Left ventricle myocardium inferior (tissue), 1 donor: ENCODE measurements at places on chromosomes 12 and 14.

GRCh38 chr12:90262251-90262650 is 553.6 kb upstream of the ATP2B1 start:
- no peak overlapping the region for H3K4me3 ChIP-seq
- no peak overlapping the region for H3K27ac ChIP-seq
- H3K36me3 ChIP-seq, result no peaks in the 10 kb centered on the region
- DNase-seq, result no peak
- no peaks in the 10 kb centered on the region for H3K27me3 ChIP-seq

DNA sequence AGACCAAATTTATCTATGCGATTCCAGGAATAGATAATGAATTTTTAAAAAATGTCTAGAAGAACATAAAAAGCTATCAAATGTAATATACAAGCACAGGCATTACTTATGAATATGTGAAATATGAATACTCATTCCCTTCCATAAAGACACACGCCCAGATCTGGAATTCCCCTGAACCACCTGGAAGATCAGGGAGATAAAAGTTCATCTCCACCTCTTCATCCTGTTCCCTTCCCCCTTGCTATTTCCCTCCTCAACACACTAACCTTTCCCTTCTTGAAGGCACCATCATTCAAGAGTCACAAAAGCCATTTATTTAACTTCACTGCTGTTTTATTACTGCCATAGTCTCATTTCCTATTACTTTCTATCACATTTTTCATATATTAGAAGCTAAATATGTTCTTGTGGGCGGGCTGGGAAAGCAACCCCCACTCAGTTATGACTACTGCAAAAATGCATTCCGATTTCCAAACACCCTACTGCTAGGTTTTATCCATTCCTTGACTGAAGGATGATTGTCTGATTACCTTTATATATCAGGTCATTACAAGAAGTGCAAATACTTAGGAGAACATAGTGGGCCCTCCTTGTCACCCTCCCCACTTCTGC is 16.1 kb downstream of the FGD6 start:
- no peak overlapping the region for H3K4me3 ChIP-seq
- H3K27ac ChIP-seq, result peak overlapping the region; percentile 39
- H3K27me3 ChIP-seq, result no peaks in the 10 kb centered on the region
- no peaks in the 10 kb centered on the region for H3K36me3 ChIP-seq

GRCh38 chr14:32202491-32202997 is 525 bp downstream of the RNU6-8 start:
- DNase-seq, result no peak
- peaks cover 42% of the 10 kb centered on the region for H3K4me1 ChIP-seq
- peak overlapping the region; percentile 90 for H3K27ac ChIP-seq
- no peaks in the 10 kb centered on the region for H3K36me3 ChIP-seq
- H3K27me3 ChIP-seq, result no peaks in the 10 kb centered on the region

DNA sequence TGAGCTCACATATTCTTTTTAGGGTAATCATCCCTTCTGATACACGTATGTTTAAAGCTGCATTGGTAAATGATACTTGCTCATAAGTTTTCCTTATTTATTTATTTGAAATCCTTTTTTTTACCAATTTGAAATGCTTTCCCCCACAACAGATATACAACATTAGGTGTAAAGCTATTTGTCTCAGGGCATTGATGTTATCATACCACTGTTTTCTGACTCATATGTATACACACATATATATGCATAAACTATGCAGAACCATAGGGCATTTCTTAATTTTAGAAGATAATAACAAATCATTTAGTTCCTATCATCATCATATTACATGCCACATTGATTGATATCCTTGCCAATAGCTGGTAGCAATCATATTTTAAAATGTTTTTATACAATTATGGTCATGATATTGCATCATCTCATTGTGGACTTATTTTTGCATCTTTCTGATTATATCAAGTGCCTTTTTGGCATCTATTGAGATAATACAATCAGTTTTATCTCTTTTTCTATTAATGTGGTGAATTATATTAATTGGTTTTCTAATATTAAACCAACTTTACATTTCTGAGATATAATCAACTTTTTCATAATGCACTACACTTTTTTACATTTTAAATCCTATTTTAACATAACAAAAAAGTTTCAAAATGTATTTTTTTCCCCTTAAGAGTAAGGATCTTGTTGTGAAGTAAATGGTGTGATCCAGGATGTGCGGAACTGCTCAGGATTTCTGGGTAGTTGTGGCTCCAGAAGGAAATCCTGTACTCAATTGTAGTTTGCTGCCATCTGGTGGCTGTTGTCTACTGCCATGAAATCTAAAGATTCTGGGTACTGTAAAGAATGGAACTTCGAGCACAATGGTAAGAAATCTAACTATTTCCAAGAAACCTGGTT is 16.7 kb downstream of the OR9K2 start:
- peaks cover 3% of the 10 kb centered on the region for H3K27me3 ChIP-seq
- no peak overlapping the region for H3K4me3 ChIP-seq
- no peak overlapping the region for H3K27ac ChIP-seq
- no peaks in the 10 kb centered on the region for H3K36me3 ChIP-seq
- H3K4me1 ChIP-seq, result no peaks in the 10 kb centered on the region

DNA sequence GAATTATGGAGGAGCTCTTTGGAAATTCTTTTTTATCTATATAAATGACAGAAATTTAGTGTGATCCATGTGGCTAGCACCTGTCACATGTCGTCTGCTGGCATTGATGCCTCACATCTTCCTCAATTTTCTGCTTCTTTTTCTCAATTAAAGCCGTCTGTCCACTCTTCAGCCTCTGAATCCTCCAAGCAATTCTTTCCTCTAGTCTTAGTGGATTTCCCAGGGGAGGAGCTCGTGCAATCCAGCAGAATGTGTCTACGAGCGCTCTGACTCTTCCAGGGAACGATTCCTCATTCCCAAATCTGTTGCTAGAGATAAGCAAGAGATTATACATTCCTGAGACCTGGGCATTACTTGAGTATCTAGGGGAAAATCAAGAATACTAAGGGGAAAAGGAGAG is 176.6 kb downstream of the EMP1 start:
- no peak overlapping the region for H3K27ac ChIP-seq
- DNase-seq, result no peak
- H3K36me3 ChIP-seq, result no peaks in the 10 kb centered on the region
- peaks cover 8% of the 10 kb centered on the region for H3K4me1 ChIP-seq
- H3K4me3 ChIP-seq, result no peak overlapping the region

DNA sequence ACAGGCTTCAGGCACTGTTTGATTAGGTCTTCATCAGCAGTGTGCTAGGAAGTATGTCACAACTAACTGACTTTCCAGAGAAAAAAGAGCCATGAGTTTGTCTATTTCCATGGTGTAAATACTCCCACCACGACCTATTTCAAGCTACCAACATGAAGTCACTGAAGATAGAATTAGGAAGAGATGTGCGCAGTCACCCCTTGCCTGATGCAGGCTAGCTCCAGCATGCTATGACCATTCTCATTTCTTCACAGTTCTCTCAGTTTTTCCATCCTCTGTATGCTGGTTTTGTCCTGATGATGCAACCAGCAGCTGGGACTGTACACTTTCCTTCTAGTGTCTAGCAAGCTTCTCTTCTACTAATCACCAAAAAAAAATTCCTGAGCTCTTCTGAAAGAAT is 191.6 kb upstream of the NUDT4 start:
- no peak overlapping the region for H3K4me3 ChIP-seq
- peaks cover 22% of the 10 kb centered on the region for H3K4me1 ChIP-seq

DNA sequence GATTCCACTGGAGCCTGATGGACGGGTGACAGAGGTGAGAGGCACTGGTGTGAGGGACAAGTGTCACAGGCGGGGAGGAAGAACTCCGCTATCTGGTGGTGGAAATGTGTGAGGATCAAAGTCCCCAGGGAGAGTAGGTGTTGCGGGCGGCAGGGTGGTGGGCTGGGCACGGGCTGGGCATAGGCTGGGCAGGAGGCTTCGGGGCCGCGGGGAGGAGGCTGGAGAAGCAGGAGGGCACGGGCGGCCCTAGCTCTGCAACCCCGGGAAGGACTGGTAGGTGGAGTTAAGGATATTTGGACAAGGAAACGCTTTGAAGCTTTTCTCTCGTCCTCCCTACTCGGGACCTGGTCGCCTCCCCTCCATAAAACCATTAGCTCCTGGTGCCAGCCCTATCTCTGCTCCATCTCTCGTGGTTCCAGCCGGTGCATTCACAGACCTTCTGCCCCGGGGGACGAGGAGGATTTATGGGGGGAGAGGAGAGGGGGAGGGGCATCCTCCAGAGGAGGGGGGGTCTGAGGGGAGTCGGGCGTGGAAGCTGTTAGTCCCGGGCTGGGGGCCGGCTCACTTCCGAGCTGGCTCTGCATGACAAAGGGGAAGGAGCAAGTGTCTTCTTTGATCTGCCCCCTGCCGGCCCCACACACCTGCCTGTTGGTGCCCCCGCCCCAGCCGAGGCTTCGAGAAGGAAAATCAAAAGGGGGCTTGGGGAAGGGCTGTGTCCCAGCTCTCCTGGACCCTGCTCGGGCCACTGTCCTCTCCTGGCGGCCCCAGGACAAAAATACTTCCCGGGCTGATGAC is 504 bp downstream of the WNT5B start:
- DNase-seq, result no peak
- H3K4me3 ChIP-seq, result peak overlapping the region; percentile 72
- peaks cover 67% of the 10 kb centered on the region for H3K4me1 ChIP-seq
- H3K27ac ChIP-seq, result peak overlapping the region; percentile 51
- peaks cover 6% of the 10 kb centered on the region for H3K27me3 ChIP-seq

DNA sequence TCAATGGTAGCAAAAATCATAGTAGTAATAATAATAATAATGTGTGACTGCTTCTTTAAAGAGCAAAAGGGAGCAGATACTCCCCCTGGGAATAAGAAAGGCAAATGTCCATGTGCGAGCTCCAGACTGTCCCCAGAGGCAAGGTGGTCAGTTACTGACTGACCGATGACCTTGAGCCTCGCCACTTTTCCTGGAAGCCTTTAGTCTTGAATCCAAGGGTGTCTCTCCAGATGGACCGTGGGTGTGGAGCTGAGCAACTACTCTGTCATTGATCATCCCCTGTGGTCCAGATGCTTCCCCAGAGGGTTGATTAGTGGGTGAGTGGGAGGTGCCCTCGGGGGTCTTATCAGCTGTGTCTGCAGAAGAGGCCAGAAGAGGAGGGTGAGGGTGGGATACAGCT is 418.5 kb upstream of the TBX3 start:
- H3K36me3 ChIP-seq, result no peaks in the 10 kb centered on the region
- H3K27ac ChIP-seq, result peak overlapping the region; percentile 64
- H3K27me3 ChIP-seq, result peaks cover 6% of the 10 kb centered on the region
- no peak for DNase-seq
- peaks cover 14% of the 10 kb centered on the region for H3K4me1 ChIP-seq

GRCh38 chr12:66438601-66439000 is 136.3 kb downstream of the HELB start:
- no peaks in the 10 kb centered on the region for H3K4me1 ChIP-seq
- H3K27ac ChIP-seq, result no peak overlapping the region
- H3K4me3 ChIP-seq, result no peak overlapping the region
- DNase-seq, result no peak
